ENCODE measurements at places on chromosomes 6 and 20. TPM values are rescaled to one million over a fixed set of nuclear protein-coding genes. Genes with fewer than 3 reads are reported as not detected.

The SNAP25 gene
- total RNA-seq, result 0.22 TPM

The PBOV1 gene
- not detected for total RNA-seq

DNA sequence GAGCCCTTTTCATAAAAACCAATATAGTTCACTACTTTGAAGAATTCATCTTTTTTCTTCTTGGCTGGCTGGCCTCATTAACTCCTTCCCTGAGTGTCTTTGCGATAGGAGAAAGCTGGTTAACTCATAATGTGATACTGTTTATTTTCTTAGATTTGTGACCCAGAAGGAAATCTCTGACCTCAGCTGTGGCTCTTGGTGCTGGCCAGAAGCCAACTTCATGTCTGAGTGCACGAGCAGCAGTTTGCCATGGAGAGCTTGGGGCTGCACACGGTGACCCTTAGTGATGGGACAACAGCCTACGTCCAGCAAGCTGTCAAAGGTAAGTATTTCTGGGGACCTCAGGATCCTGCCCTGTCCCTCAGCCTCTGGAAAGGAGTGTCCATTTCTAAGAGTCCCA, 16.7 kb upstream of the DEF6 start:
- no peak for DNase-seq

- DNase-seq, result no peak
Measured at GRCh38 chr6:79821859-79822258, 125.5 kb downstream of the ELOVL4 start.

- DNase-seq, result no peak
Measured at GRCh38 chr6:8218861-8219260, 116.5 kb upstream of the EEF1E1 start.

All from left ventricle myocardium inferior (tissue), 1 donor.